Fibroblast of the conjunctiva (primary cell): ENCODE measurements at places on chromosomes 4 and X.

DNA sequence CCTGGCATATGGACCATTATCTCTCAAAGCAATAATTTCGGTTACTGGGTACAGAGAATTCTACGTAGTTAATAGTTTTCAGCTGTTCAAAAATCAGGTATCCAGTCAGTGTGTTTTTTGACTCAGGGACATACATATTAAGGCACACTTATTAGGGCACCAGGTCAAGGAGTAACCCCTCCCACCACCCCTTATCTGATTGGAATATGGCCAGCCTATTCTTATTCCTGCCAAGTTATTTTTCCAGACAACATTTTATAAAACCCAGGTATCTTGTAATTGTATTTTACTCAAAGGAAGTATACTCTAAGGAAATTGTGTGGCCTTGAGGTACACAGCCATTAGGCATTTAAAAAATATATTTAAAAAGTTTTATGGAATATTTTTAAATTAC is 4.3 kb downstream of the ZFX start:
- DNase-seq, result no peak

DNA sequence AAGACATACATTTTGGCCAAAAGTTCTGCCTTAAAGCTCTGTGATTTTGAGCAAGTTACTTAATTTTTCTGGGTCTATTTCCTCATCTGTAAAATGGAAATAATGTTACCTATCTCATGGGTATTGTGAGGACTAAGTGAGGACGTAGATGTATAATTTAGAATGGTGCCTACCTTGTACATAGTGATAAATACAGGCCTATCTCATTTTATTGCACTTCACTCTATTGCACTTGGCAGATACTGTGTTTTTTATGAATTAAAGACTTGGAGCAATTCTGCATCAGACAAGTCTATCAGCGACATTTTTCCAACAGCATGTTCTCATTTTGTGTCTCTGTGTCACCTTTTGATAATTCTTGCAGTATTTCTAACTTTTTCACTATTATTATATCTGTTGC is 50.9 kb upstream of the RAB9B start:
- no peak for DNase-seq

GRCh38 chrX:136779346-136779781 is 1.4 kb downstream of the ARHGEF6 start:
- no peak for DNase-seq

- DNase-seq, result no peak
Measured at GRCh38 chr4:24230955-24231354, 341.1 kb upstream of the PPARGC1A start.

- DNase-seq, result no peak
Measured at GRCh38 chr4:180190382-180190781, 2052.8 kb upstream of the TENM3 start.

- no peak for DNase-seq
Measured at GRCh38 chr4:144594471-144594986, 51.4 kb upstream of the HHIP start.

DNA sequence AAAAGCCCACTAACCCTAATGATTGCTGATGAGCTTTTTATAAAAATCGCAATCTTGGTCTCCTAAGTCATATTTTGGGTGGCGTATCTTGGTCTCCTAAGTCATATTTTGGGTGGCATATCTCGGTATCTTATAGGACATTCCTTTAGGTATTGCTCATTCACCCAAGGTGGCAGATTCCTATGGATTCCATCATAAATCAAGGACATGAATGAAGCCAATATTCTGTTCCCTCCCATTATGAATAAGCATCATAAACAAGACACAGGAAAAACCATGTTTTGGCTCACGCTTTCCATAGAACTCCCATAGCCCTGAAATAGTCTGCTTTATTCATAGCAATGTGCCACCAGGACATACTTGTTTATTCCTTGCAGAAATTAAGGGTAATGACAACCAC is 95.0 kb upstream of the CD99 start:
- DNase-seq, result no peak

DNA sequence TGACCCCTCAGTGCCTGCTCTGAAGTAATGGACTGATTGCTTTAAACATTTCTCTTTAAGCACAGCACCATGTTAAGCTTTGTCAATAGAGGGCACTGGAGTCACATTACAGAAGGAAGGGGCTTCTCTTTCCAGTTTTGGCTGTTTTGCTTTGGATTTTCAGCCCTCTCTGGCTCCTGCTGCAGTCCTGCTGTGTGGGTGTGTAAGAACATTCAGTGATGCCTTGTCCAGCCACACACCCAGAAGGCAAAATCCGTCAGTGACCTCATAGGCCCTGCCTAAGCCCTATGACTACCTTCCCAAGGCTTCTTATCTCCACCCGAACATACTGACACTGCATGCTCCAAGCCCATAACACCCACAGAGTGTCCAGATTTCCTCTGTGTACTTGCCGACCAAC is 215.3 kb upstream of the CTSO start:
- peak; percentile 63 for DNase-seq

- DNase-seq, result no peak
Measured at GRCh38 chr4:118284169-118284568, 68.6 kb downstream of the PRSS12 start.

- DNase-seq, result no peak
Measured at GRCh38 chrX:16765594-16765993, 20.7 kb upstream of the TXLNG start.

GRCh38 chr4:82899374-82900065 is 1.0 kb upstream of the THAP9 start:
- DNase-seq, result no peak

DNA sequence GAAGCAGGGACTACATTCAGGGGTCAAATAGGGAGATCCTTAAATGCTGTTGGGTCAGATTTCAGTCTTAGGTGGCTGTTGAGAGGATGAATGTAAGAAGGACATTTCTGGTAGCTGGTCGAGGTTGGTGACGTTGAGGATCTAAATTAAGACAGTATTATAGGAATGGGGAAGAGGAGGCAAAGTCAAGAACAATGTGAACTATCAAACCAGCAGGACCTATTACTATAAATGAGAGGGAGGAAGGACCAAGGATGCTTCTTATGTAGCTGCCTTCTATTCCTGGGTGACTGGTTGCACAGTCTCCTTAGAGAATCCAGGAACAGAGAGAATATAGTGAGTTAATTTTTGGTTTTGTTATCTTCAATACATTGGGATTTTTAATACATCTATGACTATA is 118.5 kb upstream of the BMPR1B start:
- DNase-seq, result no peak

DNA sequence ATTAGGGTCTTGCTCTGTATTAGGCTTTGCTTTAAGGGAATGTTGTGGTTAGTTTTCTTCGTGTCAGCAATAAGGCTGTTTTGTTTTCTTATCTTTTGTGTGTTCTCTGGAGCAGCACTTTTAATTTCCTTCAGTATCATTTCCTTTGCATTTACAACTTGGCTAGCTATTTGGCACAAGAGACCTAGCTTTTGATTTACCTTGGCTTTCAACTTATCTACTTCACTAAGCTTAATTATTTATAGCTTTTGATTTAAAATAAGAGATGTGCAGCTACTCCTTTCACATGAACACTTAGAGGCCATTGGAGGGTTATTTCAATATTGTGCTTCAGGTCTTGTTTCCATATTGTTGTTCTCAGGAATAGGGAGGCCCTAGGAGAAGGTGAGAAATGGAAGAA is 68.2 kb downstream of the FAT4 start:
- no peak for DNase-seq

GRCh38 chr4:25993395-25994185 is 79.6 kb downstream of the SMIM20 start:
- no peak for DNase-seq

GRCh38 chrX:72273718-72274117 is 3.3 kb downstream of the RPS4X start:
- DNase-seq, result no peak

DNA sequence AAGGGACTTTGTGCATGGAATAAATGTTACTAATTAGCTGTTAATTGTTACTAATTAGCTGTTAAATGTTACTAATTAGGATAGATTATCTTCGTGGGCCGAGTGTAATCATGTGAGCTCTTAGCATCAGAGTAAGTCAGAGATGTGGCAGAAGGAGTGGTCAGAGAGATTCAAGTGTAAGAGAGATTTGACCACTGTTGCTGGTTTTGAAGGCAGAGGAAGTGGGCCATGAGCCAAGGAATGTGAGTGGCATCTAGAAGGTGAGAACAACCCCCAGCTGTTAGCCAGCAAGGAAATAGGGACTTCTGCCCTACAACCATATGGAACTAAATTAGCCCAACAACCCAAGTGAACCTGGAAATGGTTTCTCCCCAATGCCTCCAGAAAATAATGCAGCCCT is 28.2 kb downstream of the ODAPH start:
- DNase-seq, result no peak

- DNase-seq, result no peak
Measured at GRCh38 chr4:2450394-2451035, 18.4 kb upstream of the RNF4 start.

GRCh38 chr4:105677709-105678108 is 30.8 kb downstream of the INTS12 start:
- no peak for DNase-seq

DNA sequence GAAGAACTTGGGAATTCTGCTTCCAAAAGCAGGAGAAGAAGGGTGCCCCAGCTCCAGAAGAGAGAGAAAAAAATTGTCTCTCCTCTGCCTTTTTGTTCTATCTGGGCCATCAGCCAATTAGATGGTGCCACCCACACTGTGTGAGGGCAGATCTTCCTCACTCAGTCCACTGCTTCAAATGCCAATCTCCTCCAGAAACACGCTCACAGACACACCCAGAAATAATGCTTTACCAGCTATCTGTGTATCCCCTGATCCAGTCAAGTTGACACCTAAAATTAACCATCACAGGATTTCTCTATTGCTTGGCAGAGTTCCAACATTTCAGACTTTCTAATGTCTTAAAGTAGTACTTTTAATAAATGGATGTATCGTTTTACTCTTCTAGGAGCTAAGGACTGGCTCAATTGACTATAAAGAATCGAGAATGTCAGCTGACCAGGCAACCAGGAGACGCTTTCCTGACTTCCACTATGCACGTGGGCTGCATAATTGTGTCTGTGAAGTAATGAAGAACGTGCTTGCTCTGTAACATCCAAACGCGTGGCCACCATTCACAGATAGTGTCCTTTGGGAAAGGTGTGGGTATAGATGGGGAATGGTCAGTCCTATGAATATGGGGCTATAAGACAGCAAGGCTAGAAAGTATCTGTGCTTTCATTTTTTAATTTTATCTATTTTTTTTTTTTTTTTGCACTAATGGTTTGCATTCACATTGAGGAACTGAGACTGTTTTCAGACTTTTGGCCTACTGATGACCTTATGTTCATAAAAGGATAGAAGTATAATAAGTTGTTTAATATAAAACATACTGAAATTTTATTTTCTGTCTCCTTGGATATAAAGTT is 9.9 kb upstream of the SMIM20 start:
- no peak for DNase-seq

DNA sequence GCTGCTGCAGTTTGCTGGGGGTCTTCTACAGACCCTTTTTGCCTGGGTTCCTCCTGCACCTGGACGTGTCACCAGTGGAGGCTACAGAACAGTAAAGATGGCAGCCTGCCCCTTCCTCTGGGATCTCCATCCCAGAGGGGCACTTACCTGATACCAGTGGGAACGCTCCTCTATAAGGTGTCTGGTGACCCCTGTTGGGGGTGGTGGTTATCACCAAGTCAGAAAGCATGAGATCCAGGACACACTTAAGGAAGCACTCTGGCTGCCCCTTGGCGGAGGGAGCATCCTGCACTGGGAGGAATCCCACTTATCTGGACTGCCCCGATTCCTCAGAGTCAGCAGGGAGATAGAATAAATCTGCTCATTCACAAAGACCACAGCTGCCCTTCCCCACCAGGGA is 218.9 kb upstream of the GALNTL6 start:
- no peak for DNase-seq

GRCh38 chrX:18702362-18703195 is 4.9 kb upstream of the PPEF1 start:
- peak; percentile 16 for DNase-seq

DNA sequence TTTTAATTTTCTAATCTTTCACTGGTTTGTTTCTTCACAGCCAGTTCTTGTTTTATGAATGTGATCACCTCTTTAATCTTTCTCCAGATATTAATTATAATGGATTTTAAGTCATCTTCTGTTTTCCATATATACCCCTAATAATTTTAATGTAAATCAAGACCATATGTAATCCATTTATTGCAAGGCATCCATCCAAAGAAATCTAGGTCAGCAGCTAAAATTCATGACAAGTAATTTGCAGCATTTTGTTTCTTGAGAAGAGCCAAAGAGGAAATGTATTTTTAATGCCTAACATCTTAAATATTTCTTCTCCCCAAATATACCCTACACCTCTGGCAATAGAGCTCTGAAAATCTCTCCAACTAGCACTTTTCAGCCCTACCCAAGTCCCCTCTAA is 81.1 kb downstream of the SUPT20HL2 start:
- no peak for DNase-seq

- DNase-seq, result no peak
Measured at GRCh38 chr4:98166025-98166730, 22.9 kb upstream of the STPG2 start.

DNA sequence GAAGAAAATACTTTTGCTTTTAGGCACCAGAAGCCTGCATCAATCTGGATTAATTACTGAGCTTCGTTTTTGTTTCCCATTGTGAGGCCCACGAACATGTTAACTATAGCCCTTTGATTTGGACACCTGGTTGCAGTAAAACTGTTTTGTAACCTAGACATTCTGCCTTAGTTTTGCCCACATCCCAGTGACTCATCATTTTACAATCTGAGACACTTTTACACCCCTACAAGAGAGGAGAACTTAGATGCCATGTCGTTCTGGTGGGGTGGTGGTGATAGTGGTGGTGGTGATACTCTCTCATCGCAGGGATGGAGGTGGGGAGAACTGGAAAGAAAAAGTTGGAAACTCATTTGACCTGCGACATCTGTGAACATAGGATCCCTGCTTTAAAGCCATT is 1257.2 kb downstream of the ADGRL3 start:
- no peak for DNase-seq

GRCh38 chrX:115547448-115547847 is 13.5 kb upstream of the PLS3 start:
- no peak for DNase-seq

- no peak for DNase-seq
Measured at GRCh38 chr4:89708903-89709421, 128.0 kb downstream of the SNCA start.

DNA sequence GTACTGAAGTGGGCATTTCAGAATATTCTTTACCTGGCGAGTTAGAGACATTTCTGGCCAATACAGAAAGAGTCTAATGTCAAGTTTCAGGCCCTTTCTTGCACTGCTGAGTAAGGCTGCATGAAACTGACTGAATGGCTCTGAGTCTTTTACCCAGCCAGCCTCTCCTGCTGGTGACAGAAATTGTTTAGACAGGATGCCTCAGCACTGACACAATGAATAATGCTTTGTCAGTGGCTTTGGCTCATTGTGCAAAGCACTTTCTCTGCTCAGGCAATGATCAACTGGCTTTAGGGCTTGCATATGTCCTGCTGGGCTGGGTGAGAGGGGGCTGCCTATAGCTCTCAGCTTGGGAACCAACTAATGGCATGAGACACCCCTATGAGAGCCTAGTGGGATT is 45.5 kb downstream of the CLNK start:
- no peak for DNase-seq
